ENCODE measurements at places on chromosomes 16 and 17.

GRCh38 chr16:75086281-75086680 lies 30.3 kb downstream of the LDHD start:
- DNase-seq, result no peak

DNA sequence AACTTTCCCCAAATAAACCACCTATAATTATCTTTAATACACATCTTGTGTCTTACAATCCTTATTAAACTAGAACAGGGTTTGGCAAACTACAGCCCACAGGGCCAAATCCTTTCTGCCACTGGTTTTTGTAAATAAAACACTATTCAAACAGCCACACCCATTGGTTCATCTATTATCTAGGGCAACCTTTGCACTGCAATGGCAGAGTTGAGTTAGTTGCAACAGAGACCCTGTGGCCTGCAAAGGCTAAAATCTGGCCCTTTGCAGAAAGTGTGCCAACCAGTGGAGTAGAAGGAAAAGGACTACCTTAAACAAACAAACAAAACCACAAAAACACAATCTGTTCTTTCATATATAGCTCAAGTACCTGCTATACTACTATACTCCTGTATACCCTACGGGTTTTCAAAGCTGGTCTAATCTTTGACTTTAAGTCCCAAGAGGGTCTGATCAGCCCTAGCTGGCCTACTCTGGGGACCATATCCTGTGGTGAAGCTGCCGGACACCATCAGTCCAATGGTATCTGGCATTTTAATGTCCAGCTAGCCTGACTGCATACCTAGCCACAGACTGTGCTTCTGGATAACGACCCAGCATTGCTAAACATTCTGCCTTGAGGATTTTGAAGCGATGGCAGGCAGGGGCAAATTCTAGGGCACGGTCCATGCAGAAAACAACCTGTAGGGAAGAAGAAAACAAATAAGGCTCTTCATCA lies 23.3 kb downstream of the CNP start:
- DNase-seq, result no peak

GRCh38 chr16:17469741-17470181 lies 999 bp downstream of the XYLT1 start:
- no peak for DNase-seq

GRCh38 chr16:67372664-67373063 lies 20.6 kb downstream of the TPPP3 start:
- DNase-seq, result peak; percentile 23

GRCh38 chr16:72739577-72739976 lies 308.4 kb downstream of the ZFHX3 start:
- peak; percentile 90 for DNase-seq
